ENCODE measurements at places on chromosomes 1 and 21.
A peak's percentile ranks its signal among the peaks of the same experiment; 100 is the strongest.

GRCh38 chr1:43137445-43138052 is 34.5 kb downstream of the EBNA1BP2 start:
- DNase-seq = no peak

GRCh38 chr1:180360333-180361075 is 130.4 kb downstream of the LHX4 start:
- no peak for DNase-seq

GRCh38 chr1:235857756-235858155 is 8.9 kb downstream of the LYST start:
- DNase-seq = no peak

DNA sequence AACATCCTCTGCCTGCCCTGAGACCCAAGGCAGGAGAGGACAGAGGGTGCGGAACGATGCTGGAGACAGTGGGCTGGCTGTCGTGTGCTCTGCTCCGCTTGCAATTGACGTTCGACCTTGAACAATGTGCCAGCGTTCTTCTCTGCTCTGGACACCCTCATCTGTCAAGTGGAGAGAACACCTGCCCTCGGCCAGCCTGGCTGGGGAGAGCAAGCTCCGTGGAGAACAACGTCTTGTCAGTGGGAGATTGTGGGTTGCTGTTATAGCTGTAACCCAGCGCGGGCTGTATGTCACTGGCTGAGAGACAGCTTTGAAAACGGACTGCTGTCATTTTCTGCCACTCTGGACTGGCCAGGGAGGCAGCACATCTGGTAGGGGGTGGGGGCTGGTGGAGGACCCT is 14.7 kb downstream of the KIAA1614 start:
- DNase-seq = no peak

DNA sequence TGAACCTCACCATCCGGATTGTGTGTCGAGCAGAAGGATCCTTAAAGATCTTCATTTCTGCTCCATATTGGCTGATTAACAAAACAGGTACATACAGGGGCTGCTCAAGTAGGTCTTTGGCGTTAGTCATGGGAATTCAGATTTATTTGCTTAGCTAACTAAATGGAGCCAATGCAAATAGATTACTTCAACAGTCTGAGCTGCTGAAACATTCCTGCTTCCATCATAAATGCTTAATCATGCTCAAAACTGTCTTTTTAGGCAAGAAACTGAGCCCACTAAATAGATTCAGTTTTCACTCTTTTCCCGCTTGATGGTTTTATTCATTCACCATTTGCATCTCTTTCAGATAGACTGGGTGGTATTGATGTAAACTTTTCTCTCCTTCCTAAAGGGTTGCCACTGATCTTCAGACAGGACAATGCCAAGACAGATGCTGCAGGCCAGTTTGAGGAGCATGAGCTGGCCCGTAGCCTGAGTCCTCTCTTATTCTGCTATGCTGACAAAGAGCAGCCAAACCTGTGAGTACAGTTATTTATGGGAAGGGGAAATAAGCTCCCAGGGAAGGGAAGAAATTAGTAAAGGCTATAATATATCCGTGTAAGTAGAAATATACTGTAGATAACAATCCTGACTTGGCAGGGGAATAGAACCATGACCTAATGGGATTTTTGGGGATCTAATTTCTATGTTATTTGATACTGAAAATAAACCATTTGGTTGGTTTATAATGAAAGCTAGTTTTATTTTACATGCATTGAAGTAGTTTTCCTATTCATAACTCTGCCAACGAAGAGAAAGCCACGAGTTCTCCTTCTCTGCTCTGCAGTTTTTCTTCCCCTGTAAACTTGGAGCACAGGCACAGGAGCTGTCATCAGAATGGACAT is 126.4 kb downstream of the VPS13D start:
- no peak for DNase-seq

DNA sequence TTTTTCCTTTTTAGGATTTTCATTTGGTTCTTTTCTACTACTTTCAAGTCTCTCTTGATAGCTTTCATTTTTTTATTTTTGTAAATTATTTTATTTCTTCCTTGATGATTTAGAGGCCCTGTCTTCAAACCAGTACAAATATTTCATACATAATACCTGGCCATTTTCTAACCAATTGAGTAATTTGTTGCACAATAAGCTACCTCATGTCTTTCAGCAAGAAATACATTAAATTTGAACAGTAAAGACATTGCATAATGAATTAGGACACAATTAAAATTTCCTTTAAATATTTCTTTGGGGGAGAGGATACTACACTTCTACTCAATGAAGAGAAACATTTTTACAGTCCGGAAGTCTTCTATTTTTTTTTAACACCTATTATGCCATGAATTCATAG is 15.6 kb upstream of the COL9A2 start:
- DNase-seq = no peak

DNA sequence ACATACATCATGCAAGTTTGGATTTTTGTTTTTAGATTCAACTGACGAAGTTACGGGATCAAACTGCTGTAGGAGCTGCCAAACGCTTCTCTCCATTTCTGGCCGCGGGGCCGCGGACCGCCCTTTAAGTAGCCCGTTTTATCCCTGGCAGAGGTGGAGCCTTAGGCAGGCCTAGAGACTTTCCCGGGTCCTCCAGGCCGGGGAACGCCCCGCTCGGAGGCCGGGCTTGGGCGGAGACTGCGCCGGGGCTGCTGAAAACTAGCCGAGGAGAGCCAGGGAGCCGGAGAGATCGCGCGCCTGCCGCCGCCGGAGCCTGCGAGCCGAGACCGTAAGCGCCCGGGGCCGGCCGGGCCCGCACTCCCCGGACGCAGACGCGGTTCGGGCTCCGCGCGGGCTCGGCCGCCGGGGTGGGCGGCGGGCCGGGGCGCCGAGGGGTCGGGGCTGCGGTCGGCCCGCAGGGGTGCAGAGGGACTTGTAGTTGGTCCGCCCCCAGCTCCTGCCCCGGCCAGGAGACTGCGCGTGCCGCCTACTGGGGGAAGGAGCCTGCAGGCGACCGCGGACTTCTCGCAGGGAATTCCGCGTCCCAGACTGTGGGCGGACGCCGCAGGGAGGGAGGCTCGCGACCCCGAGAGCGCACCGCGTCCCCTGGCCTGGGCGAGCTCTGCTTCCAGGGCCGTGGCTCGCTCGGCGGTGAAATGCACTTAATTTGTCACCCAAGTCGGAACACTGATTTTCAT is at the start of gene EPHX1:
Gene EPHX1, plus strand, starts transcription at position 283 of the 737 bp plus-strand sequence. CDS start 18,606 bp downstream, outside the sequence.
- DNase-seq = peak; percentile 74

- DNase-seq = no peak
Observed at GRCh38 chr21:33121715-33122475, 52.0 kb downstream of the OLIG1 start.

DNA sequence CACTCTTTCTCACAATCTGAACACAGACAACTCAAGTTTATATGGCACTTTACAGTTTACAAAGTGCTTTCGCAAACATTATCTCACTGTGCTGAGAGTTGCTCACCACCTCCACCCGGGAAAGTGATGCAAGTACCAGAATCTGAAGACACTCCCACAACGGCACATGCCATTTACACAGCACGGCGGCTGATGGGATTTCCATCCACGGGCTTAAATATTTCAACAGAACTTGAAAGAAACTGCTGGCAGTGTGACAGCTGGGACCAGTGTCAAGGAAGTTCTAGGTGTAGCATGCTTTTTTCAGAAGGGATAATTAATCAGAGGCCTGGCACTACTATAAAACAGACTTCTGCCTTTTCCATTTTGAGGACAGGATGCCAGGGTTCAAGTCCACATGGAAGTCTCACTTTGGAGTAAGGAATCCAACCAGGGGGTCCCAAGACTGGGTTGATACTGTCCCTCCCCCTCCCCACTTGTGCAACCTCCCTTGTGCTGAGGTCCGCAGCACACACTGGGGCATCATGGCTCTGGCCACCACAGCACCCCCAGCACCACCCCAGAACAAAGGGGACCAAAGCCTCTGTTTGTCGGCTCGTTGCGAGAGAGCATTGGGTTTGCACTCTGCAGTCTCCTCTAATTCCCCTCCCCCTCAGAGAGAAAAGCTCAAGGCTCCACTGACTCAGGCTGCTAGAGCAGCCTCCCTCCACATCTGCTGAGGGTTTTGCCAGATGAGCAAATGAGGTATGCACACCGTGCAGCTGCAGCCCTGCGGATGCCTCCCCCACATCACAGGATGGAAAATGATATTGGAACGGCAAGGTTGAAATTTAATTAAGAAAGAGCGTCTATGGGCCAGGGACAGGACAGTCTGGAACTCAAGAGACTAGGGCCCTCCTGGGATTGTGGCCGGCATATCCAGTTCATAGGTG is 154.9 kb downstream of the TGFBR3 start:
- peak; percentile 25 for DNase-seq

- DNase-seq = no peak
Observed at GRCh38 chr1:42946120-42946898, 12.4 kb downstream of the SLC2A1 start.
